B cell (primary cell): ENCODE measurements at places on chromosomes 5 and 9.

GRCh38 chr5:8382456-8382855, 513.5 kb downstream of the MTRR start:
- H3K27me3 ChIP-seq = no peaks in the 10 kb centered on the region
- H3K36me3 ChIP-seq = no peaks in the 10 kb centered on the region
- no peak overlapping the region for H3K27ac ChIP-seq
- no peak overlapping the region for H3K4me3 ChIP-seq

DNA sequence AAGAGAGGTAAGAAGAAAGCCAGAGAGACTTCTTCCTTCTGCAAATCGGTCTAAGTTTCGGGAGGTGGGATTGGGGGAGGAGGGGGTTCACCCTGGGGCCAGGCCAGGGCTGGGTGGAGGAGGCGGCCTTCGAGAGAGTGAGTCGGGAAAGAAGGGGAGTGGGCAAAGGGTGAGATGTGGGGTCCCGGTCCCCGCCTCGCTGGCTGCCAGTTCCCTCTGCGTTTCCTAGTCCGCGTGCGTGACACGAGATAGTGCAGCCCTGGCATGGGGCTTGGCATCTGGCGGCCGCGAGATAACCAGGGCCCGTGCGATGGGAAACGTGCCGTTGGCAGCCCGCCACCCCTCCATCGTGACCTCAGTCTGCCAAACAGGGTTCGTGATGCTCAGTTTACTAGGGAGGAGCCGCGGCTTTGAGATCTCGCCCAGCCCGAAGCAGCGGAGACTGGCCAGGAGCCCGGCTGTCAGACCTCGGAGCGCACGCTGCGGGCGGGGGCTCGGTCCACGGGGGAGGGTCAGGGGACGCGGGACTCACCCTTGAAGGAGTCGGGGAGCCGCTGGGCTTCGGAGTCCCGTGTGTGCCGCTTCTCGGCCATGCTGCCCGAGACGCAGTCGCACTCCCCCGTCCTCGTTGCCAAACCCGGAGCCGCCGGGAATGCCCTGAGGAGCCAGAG, at the start of gene STOM:
TSS of gene STOM (minus strand) at position 656 of the 671 bp plus-strand sequence. CDS start at position 593, 63 bp downstream.
- H3K4me3 ChIP-seq = peak within 1 kb of the TSS; percentile 71
- H3K36me3 ChIP-seq = no peaks in the 10 kb centered on the region
- DNase-seq = no peak
- peaks cover 20% of the 10 kb centered on the region for H3K4me1 ChIP-seq
- no peaks in the 10 kb centered on the region for H3K27me3 ChIP-seq

DNA sequence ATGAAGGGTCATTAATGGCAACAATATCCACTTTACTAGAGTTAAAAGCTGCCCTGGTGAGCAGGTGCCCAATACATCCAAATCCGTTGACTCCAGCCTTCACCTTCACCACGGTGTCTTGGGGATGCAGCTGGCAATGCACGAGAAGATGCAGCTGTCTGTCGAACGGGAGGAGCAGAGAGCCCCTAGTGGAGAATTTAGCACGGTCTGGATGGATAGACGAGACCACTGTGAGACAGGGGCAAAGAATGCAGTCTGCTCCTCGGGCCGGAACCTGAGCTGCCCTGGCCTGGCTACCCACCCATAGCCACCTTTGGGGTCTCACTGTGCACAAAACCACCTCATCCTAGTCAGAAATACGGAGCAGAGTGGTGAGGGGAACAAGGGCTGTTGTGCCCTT, 35.1 kb downstream of the ADRA1B start:
- peak; percentile 17 for DNase-seq
- no peak overlapping the region for H3K27ac ChIP-seq
- H3K36me3 ChIP-seq = no peaks in the 10 kb centered on the region
- no peak overlapping the region for H3K4me3 ChIP-seq
- H3K27me3 ChIP-seq = peaks cover 17% of the 10 kb centered on the region
- no peaks in the 10 kb centered on the region for H3K4me1 ChIP-seq

DNA sequence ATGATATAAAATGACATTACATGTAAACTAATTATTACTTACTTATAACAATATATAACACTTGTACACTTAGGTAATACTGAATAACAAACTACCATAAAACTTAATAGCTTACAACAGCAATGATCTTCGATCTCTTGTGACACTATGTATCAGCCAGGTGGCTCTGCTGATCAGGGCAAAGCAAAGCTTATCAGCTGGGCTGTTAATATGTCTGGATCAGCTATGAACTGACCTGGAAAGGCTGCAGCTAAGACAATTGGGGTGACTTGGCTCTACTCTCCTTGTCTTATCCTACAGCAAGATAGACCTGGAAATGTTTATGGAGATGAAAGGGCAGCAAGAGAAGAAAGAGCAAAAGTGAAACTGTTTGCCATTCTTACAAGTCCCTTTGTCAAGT, 511.3 kb downstream of the TLR4 start:
- no peak overlapping the region for H3K4me3 ChIP-seq
- DNase-seq = no peak
- no peaks in the 10 kb centered on the region for H3K36me3 ChIP-seq
- no peak overlapping the region for H3K27ac ChIP-seq
- H3K4me1 ChIP-seq = no peaks in the 10 kb centered on the region

GRCh38 chr5:151637676-151638075, 46.5 kb upstream of the FAT2 start:
- H3K36me3 ChIP-seq = no peaks in the 10 kb centered on the region
- no peaks in the 10 kb centered on the region for H3K4me1 ChIP-seq
- no peak overlapping the region for H3K27ac ChIP-seq
- no peaks in the 10 kb centered on the region for H3K27me3 ChIP-seq

GRCh38 chr9:123031963-123032362, 1.5 kb upstream of the GPR21 start:
- no peak overlapping the region for H3K27ac ChIP-seq
- H3K36me3 ChIP-seq = no peaks in the 10 kb centered on the region
- DNase-seq = no peak
- no peaks in the 10 kb centered on the region for H3K27me3 ChIP-seq
- H3K4me3 ChIP-seq = no peak overlapping the region

DNA sequence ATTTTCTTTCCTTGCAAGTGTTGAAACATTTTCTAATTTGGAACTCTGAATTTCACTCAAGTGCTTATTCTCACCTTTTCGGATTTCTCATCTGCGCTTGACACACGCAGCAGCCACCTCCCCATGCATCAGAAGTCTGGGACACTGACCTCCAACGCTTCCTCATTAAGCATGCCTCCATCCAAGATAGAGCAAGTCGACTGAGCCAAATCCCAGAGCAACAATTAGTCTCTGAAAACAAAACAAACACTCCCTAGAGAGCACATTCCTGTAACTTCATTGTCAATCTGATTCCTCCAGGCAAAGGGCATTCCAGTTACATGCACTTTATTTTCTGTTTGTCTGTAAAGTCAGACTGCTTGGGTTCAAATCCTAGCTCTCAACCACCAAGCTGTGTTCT, 5.7 kb downstream of the CD180 start:
- H3K36me3 ChIP-seq = peaks cover 14% of the 10 kb centered on the region
- peaks cover 80% of the 10 kb centered on the region for H3K4me1 ChIP-seq
- no peak for DNase-seq

DNA sequence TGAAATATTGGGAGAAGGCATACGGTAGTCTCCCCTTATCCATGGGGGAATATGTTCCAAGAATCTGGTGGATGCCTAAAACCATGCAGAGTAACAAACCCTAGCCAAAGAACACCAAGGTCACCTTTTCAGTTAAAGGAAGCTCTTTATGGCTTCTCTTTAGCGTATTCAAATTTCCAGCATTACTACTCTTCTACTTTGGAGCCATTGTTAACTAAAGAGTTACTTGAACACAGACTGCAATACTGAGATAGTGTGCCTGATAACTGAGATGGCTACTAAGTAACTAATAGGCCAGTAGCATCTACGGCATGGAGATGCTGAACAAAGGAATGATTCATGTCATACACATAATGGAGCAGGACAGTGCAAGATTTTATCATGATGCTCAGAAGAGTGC, 84.5 kb upstream of the SPEF2 start:
- DNase-seq = no peak
- no peak overlapping the region for H3K4me3 ChIP-seq
- H3K36me3 ChIP-seq = no peaks in the 10 kb centered on the region
- no peaks in the 10 kb centered on the region for H3K4me1 ChIP-seq
- no peak overlapping the region for H3K27ac ChIP-seq

DNA sequence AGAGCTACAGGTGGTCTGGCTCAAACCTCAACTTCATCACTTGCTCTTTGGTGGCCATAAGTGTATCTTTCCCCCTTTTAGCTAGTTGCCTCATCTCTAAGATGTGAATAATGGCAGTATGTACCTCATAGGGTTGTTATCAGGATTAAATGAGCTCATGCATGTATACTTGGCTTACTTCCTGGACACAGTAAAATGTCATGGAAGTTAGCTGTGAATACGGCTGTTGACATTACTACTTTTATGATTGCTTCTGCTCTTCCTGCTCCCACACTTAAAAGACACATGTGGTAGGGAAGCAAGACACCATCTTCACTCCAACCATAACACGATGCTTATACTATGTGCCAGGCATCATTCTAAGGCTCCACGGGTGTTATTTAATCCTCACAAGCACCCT, 114.5 kb upstream of the GPR151 start:
- H3K27me3 ChIP-seq = no peaks in the 10 kb centered on the region
- H3K36me3 ChIP-seq = no peaks in the 10 kb centered on the region
- no peaks in the 10 kb centered on the region for H3K4me1 ChIP-seq
- H3K4me3 ChIP-seq = no peak overlapping the region
- no peak overlapping the region for H3K27ac ChIP-seq

- no peak overlapping the region for H3K27ac ChIP-seq
- no peaks in the 10 kb centered on the region for H3K4me1 ChIP-seq
- DNase-seq = no peak
- no peak overlapping the region for H3K4me3 ChIP-seq
Measured at GRCh38 chr5:127785098-127785927, 82.1 kb downstream of the CCDC192 start.

DNA sequence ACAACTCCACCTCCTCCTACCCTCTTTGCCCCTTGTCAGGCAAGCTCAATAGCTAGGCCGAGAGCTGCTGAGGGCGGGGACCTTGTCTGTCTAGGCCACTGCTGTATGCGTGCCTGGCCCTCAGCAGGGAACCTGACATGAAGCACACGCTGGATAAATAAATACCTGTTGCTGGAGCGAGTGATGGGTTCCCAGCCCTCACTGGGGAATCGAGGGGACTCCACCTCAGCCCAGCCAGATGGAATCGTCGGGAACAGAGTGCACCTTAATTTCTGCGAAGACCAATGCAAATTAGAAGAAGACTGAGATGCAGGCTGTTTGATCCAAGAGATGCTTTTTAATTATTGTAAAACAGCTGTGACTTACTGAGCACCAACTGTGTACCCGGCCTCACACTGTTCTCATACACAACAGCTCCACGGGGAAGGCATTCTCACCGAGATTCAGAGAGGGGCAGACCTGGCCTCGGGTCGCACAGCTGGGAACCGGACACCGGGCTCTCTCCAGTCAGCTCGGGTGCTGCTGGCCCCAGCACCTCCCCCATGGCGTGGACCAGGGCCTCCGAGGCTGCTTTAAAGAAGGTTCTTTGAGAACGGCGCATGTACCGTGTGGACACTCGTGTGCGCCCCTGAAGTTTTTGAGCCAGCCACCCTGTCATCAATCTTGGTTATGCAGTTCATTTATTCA, 109.7 kb upstream of the IER5L start:
- no peak overlapping the region for H3K27ac ChIP-seq
